NCI-H187 (cell line): ENCODE measurements at places on chromosomes 7 and 10.

GRCh38 chr7:77416621-77417371 is 647 bp upstream of the GSAP start:
- no peak for DNase-seq

GRCh38 chr7:41701068-41701941 is 1.6 kb downstream of the INHBA start:
- DNase-seq = no peak

GRCh38 chr7:158362912-158363905 is 224.4 kb downstream of the PTPRN2 start:
- DNase-seq = no peak

- no peak for DNase-seq
Observed at GRCh38 chr10:76302961-76303630, 871.7 kb downstream of the LRMDA start.

- no peak for DNase-seq
Observed at GRCh38 chr7:3780016-3780415, 479.0 kb downstream of the SDK1 start.

DNA sequence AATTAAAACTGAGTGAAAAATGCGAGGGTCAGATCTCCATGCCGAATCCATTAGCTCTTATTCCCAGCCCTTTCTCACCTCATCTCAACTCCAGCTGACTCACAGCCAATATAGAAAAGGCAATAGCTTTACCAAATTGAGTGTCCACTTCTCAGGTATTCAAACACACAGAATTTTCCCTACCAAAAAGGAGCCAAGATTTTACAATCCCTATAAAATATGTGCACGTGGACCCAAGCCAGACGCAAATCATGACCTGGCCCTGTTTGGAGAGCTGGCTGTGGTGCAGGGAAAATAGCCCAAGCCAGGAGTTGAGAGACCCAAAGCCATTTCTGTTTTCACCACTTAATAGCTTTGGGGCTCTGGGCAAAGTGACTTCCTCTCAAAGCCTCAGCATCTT is 379.7 kb upstream of the AUTS2 start:
- no peak for DNase-seq

GRCh38 chr10:34526186-34526585 is 288.9 kb downstream of the PARD3 start:
- no peak for DNase-seq

DNA sequence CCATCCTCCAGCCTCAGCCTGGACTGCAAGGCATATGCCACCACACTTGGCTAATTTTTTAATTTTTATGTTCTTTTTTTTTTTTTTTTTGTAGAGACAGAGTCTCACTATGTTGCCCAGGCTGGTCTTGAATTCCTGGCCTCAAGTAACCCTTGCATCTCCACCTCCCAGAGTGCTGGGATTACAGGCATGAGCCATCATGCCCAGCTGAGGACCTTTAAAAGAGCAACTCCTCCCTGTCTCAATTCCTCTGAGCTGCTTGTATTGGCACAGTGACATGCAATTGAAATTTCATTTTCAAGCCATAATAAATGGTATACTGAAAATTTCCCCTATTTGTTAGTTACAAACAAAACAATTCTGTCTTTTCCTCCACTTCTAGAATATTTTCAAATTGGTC is 19.5 kb downstream of the DNAJB9 start:
- no peak for DNase-seq

DNA sequence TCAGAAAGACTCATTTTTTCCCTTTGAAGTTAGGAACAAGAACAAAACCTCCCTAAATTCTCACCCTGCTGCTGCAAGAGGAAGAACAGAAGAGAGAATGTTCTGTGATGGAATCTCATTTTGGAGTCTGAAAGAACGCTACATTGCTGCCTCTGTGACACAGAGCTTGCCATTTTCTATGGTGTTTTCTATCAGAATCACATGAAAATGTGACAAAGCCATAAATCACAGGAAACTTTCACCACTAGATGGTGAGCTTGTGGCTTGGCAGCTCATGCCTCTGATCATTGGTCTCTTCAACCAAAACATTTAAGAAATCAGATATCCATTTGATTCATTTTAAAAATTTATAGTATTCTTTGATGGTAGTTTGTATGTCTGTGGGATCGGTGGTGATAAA is 82.9 kb downstream of the CADPS2 start:
- no peak for DNase-seq

- DNase-seq = no peak
Observed at GRCh38 chr10:96719200-96719599, 1.1 kb downstream of the PIK3AP1 start.

GRCh38 chr10:97737770-97738265 is 890 bp downstream of the ZFYVE27 start:
- DNase-seq = no peak

GRCh38 chr10:133207627-133208026 is 22.4 kb upstream of the UTF1 start:
- DNase-seq = no peak

DNA sequence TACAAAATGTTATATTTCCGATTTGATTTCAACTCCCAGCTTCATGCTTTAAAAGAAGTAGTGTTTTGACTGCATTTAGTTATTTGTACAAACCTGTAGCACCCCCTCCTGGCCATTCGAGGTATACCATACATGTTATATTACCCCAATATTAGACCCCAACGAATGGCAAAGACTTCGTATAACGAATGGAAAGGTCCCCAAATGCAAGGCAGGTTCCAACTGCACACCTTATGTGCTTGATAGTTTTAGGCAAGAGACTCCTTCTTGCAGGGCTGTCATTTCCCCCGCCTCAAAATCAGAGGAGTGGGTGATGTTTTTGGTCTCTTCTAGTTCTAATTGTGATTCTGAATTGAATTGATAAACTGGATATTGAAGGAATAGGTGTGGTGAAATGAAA is 101.1 kb upstream of the TARP start:
- no peak for DNase-seq

DNA sequence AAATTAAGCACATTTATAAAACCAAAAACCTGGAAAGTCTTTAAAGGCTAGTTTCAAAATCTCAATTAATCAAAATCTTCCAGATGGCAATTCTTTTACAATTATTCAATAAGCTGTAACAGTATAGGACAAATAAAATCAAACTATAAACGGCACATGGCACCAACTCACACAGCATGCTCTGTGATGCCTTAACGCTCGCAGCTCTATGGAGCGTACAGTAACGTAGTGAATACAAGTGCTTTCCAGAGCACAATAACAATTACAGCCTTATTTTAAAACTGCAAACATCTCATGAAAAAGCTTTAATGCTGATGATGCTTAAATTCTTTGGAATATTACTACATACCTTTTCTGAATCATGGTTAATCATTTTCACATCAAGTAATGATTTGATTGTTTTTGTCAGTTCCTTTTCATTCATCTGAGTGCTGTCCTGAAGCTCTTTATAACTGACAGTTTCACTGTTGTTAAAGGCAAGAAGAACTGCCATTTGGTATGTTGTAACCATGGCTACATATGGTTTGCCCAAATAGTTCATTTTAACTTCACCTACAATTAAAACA is 74.2 kb downstream of the CUL2 start:
- DNase-seq = no peak

DNA sequence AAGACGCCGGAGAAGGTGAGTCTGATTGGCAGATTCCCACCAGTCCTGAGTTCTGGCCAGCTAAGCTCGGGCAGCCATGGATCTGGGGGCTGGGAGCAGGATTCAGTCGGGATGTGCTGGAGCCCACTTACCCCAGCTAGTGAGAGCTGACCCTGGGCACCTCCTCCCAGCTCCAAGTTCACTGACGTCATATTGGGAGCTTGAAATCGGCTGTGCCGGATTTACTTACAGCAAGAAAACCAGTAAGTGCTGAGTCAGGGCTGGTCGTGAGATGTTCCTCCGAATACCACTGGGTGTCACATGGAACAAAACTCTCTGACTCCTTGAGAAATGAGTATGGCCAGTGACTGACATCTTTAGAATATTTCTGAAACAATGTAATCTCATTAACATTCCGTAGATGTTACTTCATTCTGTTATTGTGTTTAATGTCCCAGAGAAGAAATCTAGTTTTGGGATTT is 621.2 kb downstream of the SDK1 start:
- DNase-seq = no peak

DNA sequence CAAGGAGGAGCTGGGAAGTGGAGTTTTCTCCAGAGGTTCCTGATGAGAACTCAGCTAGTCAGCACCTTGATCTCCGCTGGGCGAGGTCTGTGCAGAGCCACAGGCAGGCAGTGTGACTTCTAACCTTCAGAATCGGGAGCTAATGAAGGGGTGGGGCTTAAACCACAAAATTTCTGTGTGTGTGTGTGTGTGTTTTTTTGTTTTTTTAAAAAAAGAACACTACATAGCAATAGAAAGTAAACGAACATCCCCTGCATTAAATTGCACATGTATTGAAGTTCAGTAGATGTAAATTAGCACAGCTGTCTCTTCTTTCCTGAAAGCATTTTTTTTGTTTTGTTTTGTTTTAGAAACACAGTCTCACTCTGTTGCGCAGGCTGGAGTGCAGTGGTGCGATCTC is 46.2 kb downstream of the RBM17 start:
- DNase-seq = no peak

GRCh38 chr10:72470666-72471065 is 115.9 kb upstream of the DNAJB12 start:
- DNase-seq = no peak

DNA sequence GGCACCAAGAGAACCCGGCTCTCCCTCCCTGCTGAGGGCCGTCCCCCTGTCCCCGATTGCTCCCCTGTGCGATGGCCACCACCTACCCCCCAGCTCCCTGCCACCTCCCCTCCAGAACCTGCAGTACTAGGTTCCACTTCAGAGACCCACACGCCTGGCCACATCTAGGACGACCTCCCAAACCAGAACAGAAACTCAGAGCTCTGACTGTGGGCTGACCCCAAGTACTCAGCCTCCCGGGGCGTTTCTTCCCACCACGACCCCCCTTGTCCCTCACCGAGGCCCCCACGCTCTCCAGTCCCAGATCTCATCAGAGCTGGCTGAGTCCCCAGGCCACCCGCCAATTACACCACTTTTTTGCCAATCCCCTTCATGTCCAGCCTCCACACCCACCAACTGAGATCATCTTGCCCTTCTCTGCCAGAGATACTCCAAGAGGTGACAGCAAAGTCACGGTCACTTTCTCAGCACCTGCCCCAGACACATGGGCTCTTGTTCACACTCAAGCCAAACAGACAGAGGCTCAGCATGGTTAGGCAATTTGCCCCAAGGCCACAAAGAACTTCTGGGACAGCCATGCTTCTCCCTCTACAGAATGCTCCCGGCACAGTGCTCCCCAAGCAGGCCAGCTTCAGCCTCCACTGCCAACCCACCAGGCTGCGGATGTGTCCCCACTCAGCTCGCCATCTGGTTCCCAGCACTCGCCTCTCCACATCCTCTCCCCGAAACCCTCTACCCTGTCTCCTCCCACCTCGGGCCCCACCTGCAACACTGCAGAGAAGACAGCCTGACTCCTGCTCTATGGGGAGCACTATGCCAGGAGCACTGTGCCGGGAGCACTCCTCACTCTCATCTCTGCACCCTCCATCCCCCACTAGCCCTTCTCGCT is 4.7 kb downstream of the TMEM120A start:
- DNase-seq = no peak

DNA sequence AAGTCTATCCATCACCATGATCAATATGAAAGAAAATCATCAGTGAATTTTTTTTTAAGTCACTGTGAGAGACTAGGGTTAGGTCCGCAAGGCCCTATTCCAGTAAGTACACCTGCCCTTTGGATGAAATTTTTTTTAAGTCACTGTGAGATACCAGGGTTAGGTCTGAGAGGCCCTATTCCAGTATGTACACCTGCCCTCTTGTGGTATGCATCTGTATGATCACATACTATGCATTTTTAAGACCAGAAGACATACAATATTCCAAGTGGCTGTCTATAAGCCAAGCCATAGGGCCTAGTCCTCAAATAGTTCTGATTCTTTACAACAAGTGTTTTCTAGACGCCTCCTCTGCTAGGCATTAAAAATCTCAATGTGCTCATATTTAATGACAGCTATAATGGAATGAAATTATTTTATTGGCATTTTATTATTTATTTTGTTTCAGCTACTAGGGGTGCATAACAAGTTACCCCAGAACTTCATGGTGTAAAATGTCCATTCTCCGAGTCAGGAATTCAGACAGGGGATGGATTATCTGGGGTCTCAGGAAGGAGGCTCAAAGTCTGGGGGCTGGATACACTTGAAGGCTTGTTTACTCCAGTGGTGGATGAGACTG is 53.1 kb downstream of the TEX36 start:
- no peak for DNase-seq

- no peak for DNase-seq
Observed at GRCh38 chr10:123808286-123808685, 83.3 kb downstream of the CPXM2 start.

- no peak for DNase-seq
Observed at GRCh38 chr10:127196282-127197153, at the start of gene INSYN2A. TSS of gene INSYN2A (minus strand) at chr10:127196591. CDS start at chr10:127176395, 20,196 bp downstream.

DNA sequence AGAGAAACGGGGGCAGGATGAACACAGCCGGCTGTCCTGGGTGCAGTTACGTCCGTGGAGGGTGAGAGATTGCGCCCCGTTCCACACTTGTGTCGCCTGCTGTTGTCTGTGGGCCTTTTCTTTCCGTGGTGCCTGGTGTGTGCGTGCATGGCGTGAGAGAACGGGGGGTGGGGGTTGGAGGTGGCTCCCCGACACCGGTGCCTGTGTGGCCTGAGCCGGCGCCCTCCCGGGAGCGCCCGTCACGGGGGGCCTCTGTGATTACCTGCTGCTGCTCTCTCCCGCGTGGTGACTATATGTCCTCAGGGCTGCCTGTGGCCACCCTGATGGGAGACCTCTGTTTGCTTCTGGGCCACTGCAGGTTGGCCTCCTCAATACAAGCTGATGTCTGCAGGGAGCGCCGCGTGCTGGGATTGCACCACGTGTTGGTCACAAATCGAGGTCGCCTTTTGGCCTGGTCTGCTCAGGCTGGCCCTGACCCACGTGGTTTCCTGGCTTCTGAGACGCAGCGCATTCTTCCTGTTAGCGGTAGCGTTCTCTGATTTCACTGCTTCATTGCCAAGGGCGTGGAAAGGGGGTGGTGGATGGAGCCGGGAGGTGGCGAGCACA is 10.9 kb upstream of the AP5Z1 start:
- no peak for DNase-seq

- no peak for DNase-seq
Observed at GRCh38 chr10:103175580-103176285, 17.3 kb downstream of the NT5C2 start.
